HT1080 (cell line): ENCODE measurements at places on chromosomes 13 and 19. TPM values are rescaled to one million over a fixed set of nuclear protein-coding genes. Genes with fewer than 3 reads are reported as not detected.

DNA sequence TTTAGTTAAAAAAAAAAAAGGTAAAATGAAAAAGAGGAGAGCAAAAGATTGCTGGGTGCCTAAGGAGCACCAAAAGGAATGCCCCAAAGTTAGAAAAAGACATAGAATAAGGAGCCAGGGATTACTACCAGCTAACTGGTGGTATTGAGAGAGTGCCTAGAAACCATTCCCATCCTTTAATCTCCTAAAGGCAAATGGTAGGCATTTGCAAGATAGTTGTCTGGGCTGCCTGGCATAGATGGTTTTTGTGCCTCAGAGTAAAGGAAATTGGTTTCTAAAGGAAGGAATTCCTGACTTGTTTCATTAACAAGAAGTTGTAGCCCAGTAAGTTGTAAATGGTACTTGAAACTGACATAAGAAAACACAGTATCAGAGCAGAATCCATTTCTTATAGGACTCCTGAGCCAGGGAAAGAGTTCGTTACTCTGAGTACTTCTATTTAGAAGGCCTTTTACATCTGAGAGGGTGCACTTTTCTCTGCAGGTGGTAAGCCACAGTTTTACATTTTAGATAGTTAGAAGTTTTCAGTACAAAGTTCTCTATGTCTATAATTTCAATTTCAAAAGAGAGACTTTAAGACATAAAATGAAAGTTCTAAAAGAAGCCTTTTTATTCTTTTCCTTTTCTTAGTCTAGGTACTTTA lies 92.6 kb downstream of the OLFM4 start:
- no peak for DNase-seq

DNA sequence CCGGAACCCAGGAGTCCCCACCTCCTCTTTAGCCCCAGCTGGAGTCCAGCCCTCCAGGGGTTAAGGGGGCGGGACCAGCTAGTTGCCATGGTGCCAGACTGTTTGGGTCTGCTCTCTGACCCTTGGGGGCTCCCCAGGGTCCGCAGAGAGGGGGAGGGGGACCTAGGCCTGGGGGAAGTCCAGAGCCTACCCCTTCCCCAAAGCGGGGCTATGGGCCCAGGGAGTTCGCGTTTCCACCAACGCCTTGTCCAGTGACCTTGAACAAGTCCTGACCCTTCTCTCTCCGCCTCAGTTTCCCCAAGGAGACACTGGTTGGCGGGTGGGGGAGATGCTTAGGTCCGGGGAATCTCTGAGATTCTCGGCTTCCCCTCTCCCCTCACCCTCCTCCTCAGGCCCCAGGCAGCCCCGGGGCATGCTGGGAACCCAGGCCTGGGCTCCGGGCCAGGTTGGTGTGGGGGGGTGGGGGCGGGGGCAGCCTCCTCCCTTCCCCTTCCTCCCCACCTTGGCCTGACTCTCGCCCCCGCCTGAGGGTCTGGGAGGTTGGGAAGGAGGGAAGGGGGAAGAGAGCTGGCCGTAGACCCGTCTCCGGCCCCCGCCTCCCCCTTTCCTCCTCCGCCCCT lies 2.6 kb upstream of the SPACA6 start:
- peak; percentile 60 for DNase-seq

LRCH1 gene
- 6.4 and 6.6 TPM in 2 replicates for total RNA-seq

DNA sequence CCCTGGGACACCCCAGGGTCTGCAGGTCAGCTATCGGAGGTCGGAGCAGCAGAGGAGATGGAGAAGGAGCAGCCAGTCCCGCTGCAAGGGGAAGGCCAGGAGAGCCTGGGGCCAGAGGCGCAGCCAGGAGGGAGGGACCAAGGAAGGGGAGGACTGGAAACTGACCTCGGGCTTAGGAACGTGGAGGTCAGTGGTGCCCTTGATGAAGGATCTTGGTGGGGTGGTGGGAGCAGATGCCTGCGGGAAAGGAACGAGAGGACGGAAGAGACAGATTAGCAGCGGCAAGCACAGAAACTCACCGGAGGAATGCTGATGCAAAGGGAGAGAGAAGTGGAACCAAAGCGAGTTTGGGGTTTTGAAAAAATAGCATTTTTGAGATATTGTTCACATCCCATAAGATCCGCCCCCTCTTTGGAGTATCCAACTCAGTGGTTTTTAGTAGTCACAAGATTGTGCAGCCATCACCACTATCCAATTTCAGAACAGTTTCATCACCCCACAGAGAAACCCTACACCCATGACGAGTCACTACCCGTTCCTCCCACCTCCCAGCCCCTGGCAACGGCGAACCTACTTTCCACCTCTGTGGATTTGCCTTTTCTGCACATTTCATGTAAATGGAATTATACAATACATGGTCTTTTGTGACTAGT lies 22.1 kb downstream of the PLEKHF1 start:
- DNase-seq: peak; percentile 94

- no peak for DNase-seq
Observed at GRCh38 chr13:107231944-107232343, 664.0 kb upstream of the ARGLU1 start.

ZNF486 gene
- 1.2 and 1.5 TPM in 2 replicates for total RNA-seq

GRCh38 chr13:78592584-78592983 lies 10.8 kb downstream of the POU4F1 start:
- DNase-seq: no peak
